NCI-H82 (cell line): ENCODE measurements at places on chromosomes 5 and 9.

DNA sequence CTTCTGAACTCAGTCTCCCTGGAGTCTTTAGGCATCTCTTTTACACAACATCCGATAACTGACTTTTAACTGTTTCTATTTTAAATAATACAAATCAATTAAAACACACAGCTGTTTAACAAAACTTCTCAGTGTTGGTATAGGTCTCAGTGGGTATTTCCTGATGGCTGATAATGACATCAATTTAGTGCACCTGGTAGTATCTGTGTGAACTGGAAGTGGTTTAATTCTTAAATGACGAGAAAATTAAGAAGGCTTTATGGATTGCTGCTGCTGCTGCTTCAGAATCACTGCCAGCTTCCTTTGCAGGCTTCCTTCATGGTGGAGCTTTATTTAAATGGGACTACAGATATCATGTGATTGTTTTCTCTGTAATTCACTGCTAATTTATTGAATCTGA is 92.3 kb downstream of the RPS23 start:
- DNase-seq, result no peak

DNA sequence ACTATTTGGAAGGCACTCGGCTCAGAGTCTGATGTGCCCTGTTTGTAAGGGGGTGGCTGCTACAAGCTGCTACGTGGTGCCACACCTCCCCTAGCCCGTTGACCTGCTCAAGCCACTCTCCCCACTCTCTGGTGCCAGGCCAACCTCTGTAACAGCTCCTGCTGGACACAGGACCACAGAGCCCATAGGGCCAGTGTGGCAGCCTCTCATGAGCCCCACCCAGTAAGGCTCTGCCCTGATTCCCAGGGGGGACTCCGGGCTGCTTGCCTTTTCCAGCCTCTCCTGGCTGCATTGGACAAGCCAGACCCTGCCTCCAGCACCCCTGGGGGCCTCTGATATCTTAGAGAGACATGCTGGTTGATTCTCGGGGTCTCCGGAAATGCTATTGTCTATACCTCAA is 53.3 kb upstream of the ANGPTL2 start:
- DNase-seq, result no peak

- DNase-seq, result no peak
These were observed 25.6 kb downstream of the RASGRF2 start for GRCh38 chr5:80985600-80986228.

DNA sequence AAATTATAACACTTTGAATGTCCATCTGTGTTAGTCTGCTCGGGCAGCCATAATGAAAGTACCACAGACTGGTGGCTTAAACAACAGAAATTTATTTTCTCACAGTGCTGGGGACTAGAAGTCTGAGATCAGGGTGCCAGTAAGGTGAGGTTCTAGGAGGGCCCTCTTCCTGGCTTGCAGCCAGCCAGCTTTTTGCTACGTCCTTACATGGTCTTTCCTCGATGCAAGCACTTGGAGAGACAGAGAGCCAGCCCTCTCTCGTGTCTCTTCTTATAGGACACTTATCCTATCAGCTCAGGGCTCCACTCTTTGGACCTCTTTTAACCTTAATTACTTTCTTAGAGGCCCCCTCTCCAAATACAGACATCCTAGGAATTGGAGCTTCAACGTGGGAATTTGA is 351.8 kb downstream of the SPOCK1 start:
- DNase-seq, result peak; percentile 29

DNA sequence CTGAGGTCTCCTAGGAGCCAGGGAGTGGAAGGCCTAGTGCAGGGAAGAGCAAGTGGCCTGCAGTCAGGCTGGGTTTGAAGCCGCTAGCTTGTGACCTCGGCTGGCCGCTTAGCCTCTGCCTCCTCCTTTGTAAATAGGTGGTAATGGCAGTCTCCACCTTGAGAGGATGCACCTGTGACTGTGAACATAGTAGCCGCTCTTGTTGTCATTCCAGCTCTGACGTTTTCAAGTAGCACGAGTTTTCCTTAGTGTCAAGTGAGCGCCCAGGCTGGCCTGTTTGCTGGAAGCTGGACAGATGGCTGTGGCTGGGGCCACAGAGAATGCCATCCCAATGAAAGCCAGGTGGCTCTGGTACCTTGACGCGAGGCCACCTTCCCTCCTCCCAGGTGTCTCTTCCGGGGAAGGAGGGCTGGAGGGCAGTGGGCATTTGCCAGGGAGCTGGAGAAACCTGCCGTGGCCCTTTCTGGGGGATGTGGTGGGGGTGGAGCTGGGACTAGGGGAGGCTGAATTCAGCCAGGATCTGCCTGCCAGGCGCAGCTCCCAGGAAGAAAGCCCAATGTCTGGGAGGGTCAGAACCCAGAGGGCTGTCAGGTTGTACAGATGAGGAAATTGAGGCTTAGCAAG is 2.5 kb downstream of the ASS1 start:
- peak; percentile 42 for DNase-seq

DNA sequence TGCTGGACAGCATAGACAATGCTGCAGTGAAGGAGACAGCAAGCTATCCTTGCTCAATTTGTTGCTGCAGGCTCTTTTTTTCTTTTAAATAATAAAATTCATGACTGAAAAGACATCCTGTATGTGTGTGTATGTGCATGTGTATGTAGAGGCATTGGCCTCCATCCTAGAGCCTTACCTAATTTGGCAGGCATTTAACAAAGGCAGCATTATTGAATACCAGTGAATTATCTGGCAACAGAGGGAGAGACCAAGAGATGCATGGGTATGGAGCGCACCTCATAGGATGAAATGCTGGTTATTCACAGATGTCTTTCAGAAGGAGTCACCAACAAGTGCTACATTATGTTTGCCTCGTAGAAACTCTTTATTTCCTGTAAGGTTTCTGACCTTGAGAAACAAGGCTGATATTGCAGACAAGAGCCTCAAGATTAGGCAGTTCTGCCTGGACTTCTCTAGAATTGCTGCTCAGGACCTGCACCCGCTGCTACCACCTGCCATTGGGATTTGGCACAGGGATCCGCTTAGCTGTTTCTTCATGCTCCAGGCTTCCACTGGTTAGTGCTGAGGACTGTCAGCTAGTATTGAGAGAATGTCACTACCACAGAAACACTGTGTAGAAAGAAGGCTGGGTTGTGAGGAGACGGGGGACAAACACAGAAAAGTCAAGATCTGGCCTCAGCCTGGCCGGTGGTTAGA is 247.7 kb upstream of the RFX3 start:
- no peak for DNase-seq

GRCh38 chr5:128403333-128403732 is 134.7 kb downstream of the FBN2 start:
- DNase-seq, result peak; percentile 5

DNA sequence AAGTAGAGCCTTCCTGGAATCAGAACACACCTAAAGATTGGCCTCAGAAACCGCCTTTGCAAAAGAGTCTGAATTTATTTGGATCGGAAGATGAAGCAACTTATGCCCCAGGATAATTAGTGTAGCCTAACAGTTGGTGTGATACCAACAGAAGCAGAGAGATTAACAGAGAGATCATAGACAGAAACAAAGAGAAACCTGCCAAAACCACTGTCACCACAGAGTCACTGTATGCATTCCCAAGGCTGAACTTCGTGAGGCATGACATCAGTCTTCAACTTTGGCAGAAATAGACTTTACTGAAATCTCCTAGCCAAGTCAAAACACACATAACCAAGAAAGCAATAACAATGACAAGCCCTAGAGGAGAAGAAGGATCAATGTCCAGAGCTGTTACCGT is 361.8 kb downstream of the ELAVL2 start:
- DNase-seq, result no peak
